WTC11 (cell line): ENCODE measurements at places on chromosomes 13 and 19.

GRCh38 chr19:38564981-38565690 is 52.6 kb downstream of the MAP4K1 start:
- no peak for DNase-seq

GRCh38 chr19:48614436-48615230 is at the start of gene FAM83E:
Gene FAM83E (minus strand): TSS chr19:48615076. CDS start chr19:48613372, 1,704 bp downstream.
- DNase-seq = peak; percentile 74

DNA sequence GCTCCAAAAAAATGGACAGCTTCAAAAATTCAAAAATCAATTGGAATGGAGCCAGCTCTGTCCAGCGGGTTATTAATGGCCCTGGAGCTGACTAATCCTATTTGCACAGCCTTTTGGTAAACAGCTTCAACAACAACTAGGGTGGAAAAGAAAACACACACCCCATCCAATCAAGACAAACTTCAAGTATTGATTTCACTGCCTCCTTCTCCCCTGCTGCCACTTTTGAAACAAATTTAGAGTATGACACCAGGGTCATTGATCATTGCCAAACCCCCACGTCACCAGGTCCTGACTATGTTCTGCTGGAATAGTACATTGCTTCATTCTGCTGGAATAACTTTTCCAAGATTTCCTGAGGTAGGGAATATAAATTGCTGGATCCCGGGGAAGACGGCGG is 56.8 kb upstream of the GTF3A start:
- DNase-seq = no peak

- DNase-seq = peak; percentile 60
These were observed 104.4 kb downstream of the TM9SF2 start for GRCh38 chr13:99605420-99606323.

DNA sequence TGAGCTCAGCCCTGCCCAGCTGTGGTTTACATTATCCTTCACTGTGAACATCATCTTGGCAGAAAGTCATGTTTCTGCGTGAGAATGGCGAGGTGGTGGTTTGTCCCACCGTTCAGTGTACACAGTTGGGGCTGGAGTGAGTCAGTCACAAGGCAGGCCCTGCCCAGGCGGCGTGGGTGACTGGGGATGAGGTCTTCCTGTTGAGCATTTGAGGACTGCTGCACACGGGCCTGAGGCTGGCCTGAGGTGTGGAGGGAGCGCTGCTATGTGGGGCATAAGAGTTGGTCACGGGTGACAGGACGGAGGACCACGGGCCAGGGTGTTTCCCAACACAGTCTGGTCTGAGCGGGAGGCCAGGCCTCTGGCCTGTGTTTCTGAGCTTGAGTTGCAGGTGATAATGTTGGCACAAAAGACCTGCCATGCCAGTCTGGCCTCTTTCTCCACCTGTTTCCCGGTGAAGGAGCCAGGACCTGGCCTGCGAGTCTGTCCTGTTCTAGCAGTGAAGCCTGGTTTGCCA is 13.4 kb upstream of the C19orf33 start:
- no peak for DNase-seq
